NCI-H2081 treated with DMSO at 0.1 percent for 48 hours (cell line): ENCODE measurements at places on chromosomes 16 and 17.

- no peak for DNase-seq
These were observed 11.0 kb downstream of the NFE2L1 start for GRCh38 chr17:48059125-48059668.

- no peak for DNase-seq
These were observed 27.6 kb downstream of the PRKAR1A start for GRCh38 chr17:68539548-68540467.

DNA sequence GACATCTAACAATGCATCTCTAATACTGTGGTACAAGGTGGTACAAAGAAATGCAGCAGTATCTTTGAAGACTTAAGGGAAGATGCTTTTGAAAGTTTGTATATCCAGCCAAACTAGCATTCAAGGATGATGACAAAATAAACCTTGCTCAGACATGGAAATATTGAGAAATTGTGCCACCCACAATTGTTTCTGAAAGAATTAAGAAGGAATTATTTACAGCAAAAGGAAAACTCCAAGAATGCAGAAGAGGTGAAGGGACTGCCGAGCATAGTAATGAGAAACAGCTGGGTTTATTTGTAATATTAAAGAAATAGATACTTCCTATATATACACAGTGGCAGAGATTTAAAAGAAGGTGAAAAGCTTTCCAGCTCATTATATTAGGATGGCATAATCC lies 29.5 kb downstream of the PMFBP1 start:
- no peak for DNase-seq

DNA sequence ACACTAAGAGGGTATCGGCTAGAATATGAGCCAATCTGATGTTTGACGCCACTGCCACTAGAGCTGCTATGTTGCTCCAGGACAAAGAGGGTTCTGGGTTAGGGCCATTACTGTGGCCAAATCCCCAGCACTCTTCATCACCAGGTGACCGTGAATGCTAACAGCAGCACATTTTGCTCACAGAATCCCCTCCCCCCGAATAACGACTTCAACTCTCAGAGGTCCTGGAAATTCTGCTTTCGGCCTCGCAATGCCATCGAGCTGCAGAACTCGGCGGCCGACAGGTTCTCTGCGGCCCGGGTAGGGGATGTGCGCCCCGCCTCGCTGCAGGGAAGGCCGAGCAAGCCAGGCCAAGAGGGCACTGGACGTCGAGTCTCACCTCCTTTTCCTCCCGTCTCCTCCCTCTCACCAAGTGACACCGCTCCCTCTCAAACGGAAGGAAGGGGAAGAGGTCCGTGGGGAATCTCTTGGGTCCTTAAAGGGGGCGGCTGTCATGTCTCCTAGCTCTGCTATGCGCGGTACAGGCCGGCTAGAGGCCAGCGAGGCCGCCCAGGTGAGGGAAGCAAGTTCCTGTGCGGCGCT lies 31.9 kb downstream of the CDK5R1 start:
- no peak for DNase-seq

DNA sequence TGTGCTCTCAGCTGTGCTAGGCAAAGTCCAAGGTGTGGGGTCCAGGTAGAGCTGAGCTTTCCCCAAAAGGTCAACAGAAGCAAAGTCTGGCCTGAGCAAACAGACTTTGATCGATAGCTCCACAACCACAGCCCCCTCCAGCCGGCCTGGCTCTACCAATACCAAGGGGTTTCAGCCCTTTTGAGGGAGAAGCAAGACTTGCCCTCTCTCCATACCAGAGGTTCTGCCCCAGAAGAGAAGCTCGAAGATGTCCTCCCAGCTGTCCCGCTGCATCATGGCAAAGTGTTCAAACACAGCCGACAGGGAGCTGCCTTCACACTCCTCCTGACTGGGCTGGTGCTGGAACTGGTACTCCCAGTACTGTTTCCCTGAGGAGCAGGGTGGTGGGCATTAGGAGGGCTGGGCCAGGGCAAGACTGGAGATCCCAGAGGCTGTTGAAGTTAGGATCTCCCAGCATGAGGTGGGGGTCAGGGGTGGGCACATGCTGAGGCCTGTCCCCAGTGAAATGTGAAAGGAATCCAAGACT lies 1.7 kb downstream of the VTN start:
- DNase-seq = no peak

DNA sequence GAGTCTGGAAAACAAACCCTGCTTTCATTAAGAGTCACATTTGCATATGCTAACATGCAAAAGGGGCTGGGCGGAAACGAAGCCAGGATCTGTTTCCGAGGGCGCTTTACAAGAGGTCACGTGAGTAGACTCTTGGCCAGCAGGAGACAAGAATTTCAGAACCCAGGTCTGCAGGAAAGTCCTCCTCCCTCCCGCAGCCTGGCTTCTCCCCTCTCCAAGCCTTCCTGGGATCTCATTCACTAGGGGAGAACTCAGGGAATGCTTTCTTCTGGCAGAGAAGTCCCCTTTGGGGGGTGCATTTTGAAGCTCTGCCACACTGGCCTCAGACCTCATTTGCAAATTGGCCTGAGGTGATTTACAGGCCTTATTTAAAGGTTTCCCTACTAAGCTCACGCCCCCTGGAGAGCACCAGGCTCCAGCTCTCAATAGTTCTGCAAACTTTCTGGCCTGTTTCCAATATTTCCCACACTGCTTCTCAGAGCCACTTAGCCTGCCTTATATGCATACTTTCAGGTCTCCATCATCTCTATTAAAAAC lies 57.2 kb upstream of the CACNG5 start:
- DNase-seq = no peak

DNA sequence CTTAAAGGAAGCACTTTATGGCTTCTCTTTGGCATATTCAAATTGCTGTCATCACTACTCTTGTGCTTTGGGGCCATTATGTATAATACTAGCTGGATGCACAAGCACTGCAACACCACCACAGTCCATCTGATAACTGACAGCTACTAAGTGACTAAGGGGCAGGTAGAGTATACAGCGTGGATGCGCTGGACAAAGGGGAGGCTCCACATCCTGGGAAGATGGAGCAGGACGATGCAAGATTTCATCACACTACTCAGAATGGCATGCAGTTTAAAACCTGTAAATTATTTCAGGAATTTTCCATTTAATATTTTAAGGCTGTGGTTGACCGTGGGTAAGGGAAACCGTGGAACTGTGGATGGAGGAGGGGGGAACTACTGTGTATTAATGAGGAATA lies 25.0 kb downstream of the MPRIP start:
- DNase-seq = no peak

- DNase-seq = no peak
These were observed 6.1 kb upstream of the RPL13 start for GRCh38 chr16:89554343-89554742.

DNA sequence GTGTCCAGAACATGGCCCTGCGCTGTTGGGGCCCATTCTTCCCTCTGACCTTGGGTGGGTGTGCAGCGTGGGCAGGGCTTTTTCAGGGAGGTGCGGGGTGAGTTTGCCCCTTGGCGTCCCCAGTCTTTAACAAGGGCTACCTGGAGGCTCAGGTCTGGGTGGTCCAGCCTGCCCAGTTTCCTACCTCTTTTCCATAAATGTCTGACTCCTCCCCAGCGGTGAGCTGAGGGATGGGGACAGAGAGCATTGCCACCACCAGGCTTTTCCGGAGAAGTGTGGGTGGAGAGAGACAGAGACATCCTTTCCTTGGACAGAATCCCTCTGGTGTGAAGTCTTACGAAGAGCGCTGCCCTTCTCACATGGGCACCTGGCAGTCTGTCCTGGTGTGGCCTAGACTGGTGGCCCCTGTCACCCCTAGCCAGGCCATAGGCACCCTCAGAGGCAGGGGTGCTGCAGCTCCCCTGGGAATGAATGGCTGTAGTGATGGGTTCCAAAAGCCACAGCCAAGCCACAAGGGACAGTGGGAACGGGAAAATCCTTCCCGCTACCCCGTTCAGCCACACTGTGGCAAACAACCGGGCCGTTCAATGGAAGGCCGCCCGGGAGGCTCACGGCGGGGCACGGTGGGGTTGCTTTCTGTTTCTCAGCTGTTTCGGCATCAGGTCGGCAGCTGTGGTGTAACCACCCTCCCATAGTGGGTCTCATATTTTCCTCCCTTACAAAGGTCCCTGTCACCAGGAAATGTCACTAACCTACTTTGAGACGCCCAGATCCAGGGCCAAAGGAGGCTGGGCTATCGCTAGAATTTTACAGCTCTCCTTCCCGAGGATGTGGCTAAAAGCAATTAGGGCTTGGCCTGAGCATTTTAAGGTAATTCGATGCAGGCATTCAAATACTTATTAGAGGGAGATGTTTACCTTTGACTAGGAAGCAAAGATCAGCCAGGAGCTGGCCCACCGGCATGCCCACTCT lies 61.9 kb upstream of the GSE1 start:
- no peak for DNase-seq

- DNase-seq = no peak
These were observed 439.8 kb downstream of the UTP18 start for GRCh38 chr17:51700011-51700760.
